ENCODE measurements at places on chromosomes 2 and 18.

- peak; percentile 28 for DNase-seq
Measured at GRCh38 chr2:197107291-197108269, 181.1 kb upstream of the PGAP1 start.

DNA sequence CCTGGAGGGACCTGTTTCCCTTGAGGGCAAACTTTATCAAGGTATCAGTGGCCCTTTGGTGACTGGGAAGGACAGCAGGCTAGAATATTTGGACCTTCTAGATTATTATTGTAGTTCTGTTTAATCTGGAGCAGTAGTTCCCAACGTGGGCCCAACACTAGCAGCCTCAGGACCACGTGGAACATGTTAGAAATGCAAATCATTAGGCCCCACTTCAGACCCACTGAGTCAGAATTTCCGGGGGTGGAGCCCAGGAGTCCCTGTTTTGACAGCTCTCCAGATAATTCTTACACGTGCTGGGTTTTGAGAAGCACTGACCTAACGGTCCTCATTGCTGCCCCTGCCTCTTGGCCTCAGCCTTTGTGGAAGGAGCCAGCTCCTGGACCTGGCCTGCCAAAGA, 25.5 kb upstream of the DYNC2LI1 start:
- no peak for DNase-seq

- DNase-seq = peak; percentile 6
Measured at GRCh38 chr2:135600915-135601314, 69.6 kb downstream of the R3HDM1 start.

DNA sequence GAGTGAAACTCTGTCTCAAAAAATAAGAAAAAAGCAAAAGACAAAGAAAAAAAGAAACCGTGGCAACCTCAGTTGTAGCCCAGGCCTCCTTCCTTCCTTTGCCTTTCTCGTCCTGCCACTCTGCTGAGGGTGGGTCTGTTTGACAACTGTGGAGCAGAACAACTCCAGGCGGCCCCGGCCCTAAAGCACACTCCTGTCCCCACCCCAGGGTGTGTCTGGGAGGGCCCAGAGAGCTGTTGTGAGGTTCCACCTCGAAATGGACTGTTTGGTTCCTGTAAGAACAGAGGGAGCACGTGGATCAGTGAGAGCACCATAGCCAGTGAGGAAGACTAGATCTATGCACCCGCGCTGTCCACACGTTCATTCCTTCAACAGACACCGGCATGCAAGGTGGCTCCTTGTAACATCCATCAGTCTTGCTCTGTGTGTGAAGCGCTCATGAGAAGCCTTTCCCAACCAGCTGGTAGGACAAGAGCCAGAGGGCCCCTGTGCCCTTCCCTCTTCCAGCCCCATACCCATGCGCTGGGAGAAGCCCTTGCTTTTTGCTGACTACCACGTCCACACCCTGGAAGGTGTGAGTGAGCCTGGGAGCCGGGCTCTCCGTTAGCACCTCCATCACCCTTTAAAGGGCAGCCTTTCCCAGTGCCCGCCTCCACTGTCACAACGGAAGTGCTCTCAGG, 61.6 kb downstream of the SOWAHC start:
- no peak for DNase-seq

DNA sequence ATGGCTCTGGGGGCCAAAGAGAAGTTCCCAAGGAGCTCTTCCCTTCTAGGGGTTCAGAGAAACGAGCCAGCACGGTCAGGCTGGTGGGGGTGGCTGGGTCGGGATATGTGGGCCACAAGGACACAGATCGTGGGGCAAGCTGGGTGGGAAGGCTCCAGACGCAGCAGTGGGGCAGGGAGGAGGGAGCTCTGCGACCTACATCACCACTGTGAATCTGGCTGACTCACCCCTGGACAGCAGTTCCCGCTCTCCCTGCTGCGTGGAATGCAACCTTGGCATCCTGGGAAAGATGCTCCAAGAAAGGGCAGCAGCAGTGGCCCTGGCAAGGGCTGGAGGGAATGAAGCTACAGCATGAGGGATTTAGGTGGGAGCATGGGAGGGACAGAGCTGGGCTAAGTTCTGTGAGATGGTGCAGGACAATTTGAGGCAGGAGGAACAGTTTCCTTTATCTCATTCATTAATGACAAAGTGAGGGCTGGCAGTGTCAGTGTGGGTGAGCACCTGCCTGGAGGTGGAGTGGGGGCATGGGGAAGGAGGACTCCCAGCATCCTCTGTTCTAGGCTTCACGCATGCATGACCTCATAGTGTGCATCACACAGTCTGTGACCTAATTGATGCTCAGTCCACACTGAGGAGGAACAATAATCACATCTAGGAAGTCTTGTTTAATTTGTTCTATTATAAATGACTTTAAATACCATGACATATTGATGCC, 25.0 kb downstream of the CELF4 start:
- DNase-seq = no peak

DNA sequence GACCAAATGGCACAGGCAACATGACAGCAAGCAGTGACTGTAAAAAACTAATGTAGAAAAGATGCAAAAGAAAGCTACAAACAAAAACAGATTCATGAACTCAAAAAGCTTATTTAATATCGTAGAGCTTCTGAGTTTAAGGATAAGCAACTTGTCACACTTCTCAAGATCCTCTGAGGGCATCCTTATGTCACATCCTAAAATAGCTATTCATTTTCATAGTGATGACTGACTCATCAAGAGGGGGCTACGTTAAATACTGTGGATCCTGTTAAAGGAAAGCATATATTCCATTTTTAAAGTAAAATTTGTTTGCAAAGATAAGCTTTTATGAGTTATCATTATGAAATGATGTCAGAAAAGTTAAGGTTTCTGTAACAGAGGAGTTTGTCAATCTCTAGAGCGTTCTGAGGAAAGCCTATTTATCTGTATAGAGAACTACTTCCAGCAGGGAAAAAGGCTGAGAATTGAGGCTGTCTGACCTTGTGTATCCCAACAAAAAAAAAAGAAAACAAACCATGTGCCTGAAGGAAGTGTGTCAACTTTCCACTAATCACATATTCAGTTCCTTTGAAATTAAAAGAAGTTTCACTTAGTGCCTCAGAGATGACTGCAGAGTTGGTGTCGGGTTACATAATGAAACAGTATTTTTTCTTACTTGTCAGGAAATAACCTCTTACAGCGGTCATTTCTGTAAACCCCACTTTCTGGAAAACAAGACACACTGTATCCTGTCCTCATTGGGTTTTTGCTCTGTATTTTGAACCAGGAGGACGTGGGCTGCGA, 115.5 kb downstream of the ESCO1 start:
- DNase-seq = peak; percentile 10

- DNase-seq = no peak
Measured at GRCh38 chr2:68367953-68368653, 3.0 kb downstream of the PLEK start.

DNA sequence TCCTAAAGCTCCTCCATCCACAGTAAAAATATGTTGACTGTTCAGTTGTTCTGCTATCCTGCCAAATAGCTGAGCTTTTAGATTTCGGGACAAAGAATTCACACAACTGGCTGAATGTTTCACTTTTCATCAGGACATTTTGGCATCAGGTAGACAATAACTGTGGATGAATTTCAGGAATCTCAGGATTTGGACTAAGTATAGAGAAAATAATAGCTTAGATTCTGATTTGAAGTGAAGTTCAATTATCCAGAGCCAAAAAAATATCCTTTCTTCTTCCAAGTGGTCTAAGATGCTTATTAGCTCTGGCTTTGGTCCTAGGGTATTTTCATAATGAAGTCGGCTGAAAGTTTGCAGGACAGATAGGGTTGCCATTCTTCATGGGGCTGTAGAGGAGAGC, 16.1 kb downstream of the KCNE4 start:
- DNase-seq = no peak

GRCh38 chr2:58063641-58064040, 17.0 kb downstream of the VRK2 start:
- peak; percentile 60 for DNase-seq

- no peak for DNase-seq
Measured at GRCh38 chr2:191122638-191123294, 28.0 kb downstream of the STAT4 start.
